ENCODE measurements at places on chromosomes 3 and 15.
A peak's percentile ranks its signal among the peaks of the same experiment; 100 is the strongest.

DNA sequence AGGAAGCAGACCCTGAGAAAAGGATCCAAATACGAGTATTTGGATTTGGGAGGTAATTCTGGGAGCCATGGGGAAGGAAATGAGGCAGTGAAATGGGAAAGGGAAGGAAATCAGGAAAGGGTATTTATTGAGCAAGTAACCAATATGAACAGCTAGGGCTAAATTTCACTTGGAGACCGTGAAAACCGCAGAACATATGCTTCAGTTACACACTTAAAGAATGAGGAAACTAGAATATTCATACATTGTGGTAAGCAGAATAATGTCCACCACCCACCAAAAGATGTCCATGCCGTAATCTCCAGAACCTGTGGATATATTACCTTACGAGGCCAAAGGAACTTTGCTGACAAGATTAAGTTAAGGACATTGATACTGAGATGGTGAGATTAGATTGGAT, 63.3 kb downstream of the LRRN1 start:
- no peak for DNase-seq

DNA sequence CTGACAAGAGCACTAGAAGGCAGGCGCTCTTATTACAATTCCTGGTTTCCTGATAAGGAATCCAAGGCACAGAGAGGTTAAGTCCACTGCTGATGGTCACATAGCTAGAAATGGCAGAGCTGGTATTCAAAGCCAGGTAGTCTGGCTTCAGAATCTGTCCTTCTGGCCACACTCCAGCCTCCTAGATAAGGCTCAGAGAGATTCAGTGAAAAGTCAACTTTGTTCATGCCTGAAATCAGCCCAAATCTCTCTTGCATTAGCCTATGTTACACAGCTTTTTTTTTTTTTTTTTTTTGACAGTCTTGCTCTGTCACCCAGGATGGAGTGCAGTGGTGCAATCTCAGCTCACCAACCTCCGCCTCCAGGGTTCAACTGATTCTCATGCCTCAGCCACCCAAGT, 21.1 kb upstream of the CMTM8 start:
- DNase-seq = no peak

DNA sequence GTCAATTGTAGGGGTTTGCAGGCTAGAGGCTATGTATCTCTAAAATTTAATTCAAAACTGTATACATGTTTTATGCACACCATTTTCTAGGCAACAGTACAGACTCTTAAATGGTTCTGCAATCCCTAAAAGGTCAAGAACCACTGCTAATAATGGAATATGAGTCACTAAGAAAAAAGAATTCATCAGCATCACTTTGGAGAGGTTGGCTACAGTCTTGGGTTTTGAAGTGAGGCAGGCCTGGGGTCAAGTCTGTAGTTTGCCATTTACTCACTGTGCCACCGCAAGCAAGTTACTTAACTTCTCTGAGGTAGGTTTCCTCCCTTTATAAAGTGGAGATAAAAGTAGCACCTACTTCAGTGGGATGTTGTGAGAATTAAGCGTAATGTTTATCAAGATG, 33.7 kb downstream of the THRB start:
- no peak for DNase-seq

- no peak for DNase-seq
These were observed 40.6 kb downstream of the DPP8 start for GRCh38 chr15:65476903-65477302.

DNA sequence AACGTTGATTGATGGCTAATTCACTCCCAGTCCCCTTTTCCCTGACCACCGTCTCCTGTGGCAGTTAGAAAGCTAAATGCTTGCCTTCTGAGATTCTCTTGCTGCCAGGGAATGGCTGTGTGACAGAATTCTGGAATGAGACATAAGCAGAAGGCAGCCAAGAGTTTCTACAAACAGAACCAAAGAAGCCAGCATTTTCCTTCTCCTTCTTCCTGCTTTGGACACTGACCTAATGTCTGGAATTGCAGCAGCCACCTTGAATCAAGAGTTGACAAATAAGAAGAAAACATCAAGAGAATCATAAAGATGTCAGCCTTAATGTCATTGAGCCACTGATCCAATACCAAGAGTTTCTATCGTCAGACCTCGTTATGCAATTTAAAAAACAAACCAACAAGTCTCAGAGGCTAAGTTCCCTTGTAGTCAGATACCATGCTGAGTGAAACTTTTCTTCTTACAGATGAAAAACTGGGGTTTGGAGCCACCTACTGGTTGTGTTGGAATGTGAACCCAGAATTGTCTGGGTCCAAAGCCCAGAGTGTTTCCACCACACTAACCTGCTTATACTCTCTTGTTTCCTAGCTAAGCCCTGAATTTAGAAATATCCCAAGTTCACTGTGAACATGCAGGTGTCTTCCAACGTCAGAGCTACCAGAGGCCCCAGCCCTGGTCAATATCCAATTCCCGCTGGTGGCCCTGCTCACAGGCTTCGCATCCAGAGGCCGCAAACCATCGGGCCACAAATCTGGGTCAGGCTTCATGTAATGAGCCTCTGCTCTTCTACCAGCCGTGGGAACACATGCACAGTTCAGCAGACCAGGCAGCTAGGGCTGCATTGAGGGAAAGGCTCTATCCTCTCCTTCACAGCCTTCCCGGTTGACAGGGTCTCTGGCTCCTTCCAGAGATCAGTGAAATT, 42.5 kb downstream of the MCF2L2 start:
- DNase-seq = peak; percentile 71

GRCh38 chr3:83581546-83581945, 1377.2 kb upstream of the CADM2 start:
- DNase-seq = no peak

DNA sequence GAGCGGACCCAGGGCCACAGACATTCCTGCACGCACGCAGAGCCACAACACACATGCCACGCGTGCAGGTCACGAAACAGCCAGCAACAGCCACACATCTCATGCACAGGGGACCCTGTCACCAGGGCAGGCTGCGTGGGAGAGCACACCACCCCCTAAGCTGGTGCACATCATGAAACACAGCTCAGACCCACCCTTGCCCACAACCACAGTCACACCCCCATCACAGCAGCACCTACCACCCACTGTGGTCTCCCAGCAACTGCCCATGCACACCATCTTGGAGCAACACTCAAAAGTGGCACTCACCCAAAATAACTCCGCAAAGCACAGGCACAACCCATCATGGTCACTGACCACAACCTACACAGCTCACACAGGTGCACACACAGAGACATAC, 75.7 kb downstream of the OCA2 start:
- no peak for DNase-seq

- DNase-seq = no peak
These were observed 46.0 kb upstream of the CD47 start for GRCh38 chr3:108136561-108137459.

DNA sequence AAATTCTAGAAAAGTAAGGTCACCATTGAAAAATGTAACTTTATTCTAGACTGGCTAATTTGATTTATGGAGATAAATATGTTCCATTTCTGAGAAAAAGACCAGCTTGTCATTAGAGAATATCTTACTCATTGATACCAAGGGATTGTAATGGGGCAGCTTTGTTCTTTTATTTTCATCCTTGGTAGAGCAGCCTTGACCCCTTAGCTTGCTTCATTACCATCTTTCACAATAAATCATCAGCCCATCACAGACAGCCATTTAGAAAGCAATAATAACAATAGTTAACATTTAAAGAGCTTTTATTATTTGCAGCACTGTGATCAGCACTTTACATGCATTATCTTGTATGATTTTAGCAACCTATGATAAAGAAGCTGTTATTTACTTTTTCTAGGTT, 253.6 kb downstream of the C3orf38 start:
- DNase-seq = no peak

DNA sequence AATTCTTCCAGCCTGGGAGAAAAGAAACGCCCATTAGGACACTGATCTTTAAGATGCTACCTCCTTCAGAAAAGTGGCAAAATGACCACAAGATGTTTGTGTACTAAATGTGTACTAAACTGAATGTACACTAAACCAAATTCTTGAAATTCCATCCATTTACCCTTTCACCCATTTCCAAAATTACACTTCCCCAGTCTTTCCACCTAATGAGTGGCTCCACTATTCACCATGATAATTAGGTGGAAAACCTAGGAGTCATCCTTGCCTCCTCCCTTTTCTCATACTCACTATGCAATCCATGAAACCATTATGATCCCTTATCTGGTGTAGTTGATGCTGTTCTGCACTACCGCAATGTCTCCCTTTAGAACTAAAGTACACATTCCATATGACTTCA, 452.1 kb upstream of the THBS1 start:
- no peak for DNase-seq

All from CD4-positive, CD25-positive, alpha-beta regulatory T cell (primary cell).